ENCODE measurements at places on chromosomes 3 and 15.

DNA sequence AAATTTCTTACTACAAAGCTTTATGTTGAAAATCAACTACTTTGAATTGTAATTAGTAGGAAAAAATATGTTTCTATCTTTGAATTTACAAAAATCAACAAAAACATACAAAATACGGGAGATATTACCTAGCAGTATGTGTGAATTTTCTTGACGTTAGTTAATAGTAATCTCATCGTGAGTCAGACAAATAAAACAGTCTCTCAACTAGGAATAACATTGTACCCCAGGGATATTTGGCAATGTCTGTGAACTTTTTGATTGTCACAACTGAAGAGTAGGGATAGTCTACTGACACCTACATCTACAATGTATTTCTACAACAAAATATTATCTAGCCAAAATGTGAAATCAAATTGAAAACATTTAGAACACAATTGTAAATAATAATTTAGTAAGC lies 250.3 kb downstream of the POLQ start:
- DNase-seq, result no peak

GRCh38 chr3:120348065-120348990 lies 826 bp downstream of the LRRC58 start:
- peak; percentile 25 for DNase-seq

DNA sequence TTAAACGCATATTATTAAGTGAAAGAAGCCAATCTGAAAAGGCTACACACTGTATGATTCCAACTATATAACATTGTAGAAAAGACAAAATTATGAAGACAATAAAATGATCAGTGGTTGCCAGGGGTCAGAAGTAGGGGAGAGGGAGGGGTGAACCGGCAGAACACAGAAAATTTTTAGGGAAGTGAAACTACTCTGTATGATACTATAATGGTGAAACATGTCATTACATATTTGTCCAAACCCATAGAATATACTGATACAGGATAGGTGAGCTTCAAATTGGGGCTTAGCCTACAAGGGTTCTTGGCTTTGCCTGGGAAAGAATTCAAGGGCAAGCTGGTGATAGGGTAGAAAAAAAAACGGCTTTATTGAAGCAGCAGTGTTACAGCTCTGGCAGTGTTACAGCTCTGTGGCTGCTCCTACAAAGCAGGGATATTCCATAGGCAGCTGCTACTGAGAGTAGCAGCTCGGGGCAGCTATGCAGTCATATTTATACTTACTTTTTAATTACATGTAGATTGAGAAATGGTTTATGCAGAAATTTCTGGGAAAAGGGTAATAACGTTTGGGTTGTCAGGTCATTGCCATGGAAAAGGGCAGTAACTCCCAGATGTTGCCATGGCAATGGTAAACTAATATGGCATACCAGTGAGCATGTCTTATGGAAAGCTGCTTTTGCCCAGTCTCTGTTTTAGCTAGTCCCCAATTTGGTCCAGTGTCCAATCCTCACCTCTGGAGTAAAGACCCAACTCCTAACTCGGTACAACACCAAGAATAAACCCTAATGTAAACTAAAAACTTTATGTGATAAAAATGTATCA lies 125.1 kb upstream of the SLC25A36 start:
- no peak for DNase-seq

DNA sequence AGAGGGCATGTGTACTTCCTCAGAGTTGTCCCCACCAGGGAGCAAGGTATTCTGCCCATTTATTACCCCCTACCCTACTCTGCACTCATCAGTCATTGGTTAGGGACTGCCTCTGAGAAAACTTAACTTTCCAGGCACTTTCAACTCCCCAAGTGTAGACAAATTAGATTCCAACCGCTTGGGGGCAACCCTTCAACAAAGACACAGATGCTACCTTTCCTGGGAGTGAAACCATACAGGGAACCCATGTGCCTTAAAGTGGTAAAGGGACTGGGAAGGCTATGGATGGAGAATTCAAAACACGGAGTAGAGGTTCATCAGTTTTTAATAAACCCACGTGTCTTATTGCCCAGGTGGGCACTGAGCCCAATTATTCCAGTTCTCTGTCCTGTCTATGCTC lies 19.4 kb upstream of the UBE2E2 start:
- no peak for DNase-seq

GRCh38 chr3:75896265-75896664 lies 110.9 kb upstream of the ZNF717 start:
- no peak for DNase-seq

GRCh38 chr3:71191031-71191482 lies 392.5 kb downstream of the FOXP1 start:
- no peak for DNase-seq

DNA sequence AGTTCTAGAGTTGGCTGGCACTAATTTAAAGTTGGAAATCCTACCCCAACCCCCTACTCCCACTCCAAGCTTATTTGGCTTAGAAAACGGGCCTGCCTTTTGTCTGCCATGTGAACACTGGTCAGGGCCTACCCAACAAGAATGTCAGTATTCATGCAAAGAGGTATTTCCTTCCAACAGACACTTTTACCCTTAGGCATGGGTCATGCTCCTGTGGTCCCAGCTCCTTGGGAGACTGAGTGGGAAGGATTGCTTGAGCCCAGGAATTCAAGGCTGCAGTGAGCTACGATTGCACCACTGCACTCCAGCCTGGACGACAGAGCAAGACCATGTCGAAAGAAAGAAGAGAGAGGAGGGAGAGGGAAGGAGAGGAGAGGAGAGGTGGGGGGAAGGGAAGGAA lies 137.5 kb upstream of the LRTM1 start:
- DNase-seq, result no peak

DNA sequence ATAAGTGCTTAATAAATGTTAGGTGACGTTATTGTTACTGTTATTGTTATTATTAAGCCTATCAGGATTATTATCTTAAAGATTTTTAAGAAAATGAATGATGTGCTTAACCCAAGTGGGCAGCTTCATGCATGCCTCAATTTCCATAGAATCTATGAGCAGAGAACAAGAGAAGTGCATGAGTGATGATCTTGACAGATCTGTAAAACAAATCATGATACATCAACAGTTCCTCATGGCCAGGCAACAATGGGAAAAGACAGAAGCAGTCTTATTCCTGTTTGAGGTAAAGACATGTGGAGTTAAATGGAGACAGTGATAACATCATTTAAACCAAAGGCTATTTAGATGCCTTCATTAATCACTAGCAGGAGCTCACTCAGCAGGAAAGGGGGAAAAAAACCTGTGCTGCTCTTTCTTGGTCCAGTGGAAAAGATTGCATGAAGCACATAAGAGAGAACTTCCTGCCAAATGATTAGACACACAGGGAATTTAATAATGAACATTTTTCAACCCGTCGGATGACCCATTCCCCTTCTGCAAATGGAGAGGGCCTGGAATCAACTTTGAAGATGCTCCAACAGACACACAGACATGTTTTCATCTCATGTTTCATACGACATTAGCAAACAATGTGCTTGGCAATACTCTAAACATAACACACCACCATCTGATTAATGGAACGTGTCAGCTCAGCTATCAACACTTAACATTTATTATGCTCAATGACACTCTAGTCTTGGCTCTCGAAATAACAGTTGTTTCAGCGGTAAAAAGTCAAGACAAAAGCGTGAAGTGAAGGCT lies 212.2 kb upstream of the LRRN1 start:
- no peak for DNase-seq

GRCh38 chr15:96703091-96703490 lies 372.6 kb downstream of the NR2F2 start:
- no peak for DNase-seq

GRCh38 chr3:127141921-127142730 lies 50.8 kb upstream of the PRR23E start:
- DNase-seq, result no peak

DNA sequence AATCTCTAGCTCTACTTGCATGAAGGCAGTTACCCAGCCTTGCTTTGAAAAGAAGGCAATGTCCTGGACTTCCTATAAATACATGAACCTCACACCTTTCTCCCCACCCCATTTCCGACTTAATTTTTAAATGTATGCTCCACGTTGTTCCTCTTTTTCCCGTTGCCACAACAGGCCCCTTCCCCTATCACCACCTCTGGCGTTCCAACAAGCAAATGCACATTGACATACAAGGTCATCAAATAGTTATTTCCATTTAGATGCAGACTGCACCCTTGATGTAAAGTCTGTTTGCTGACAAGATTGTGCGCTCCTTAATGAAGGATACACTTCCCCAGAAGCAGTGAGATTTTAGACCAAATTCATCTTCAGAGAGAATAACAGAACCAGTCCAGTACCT lies 260.7 kb upstream of the UMPS start:
- DNase-seq, result no peak

- no peak for DNase-seq
These were observed 18.1 kb upstream of the PTPN23 start for GRCh38 chr3:47362701-47363100.

DNA sequence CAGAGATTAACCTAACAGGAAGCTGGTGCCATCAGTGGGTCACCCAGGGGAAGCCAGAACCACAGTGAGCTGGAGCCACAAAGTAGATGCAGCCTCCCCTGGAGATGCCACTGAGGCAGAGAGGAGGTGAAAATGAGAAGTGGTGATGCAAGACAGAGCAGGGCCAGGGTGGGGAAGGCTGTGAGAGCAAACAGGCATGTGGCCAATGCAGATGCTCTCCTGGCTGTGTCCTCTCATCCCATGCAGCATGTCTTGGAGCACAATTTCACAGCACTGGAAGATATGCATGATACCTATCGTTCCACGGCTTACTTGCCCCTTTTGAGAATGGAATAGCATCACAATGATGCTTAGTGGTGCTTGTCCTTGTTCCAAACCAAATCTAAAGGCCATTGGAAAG lies 126.3 kb downstream of the ABHD5 start:
- no peak for DNase-seq

GRCh38 chr15:78878356-78878755 lies 5.7 kb downstream of the MORF4L1 start:
- no peak for DNase-seq

DNA sequence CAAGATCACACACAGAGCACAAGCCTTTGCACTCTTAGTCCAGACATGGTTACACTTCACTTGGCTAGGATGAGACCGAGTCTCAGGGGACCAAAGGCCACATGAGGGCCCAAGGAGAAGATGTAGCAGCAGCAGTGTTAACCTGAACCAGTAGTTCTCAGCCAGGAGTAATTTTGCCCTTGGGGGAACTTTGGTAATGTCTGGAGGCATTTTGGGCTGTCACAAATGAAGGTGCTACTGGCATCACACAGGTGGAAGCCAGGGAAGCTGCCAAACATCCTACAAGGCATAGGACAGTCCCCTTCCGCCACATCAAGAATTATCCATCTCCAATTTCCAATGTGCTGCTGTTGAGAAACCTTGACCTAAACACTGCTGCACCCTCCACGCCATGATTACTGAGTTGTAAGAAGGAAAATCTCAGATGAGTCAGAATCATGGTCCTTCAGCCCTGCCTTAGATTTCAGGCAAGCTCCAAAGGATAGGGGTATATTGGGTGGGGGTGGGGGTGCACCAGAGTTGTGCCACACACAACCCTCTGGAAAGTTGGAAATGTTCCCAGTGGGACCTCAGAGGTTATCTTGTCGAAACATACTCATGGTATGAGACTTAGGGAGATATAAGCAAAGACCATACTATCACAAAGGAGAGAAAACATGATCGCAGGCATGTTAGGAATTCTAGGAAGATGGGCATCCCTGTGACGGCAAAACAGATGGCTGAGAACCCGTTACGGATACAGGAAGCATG lies 36.2 kb downstream of the SEMA5B start:
- DNase-seq, result no peak

- no peak for DNase-seq
These were observed 53.7 kb downstream of the TRIM42 start for GRCh38 chr3:140731440-140732119.

- DNase-seq, result peak; percentile 11
These were observed 9.1 kb upstream of the SKIC8 start for GRCh38 chr15:78308422-78309032.

GRCh38 chr3:28575100-28575745 lies 226.6 kb upstream of the AZI2 start:
- DNase-seq, result no peak

- DNase-seq, result no peak
These were observed 264.2 kb upstream of the ROPN1 start for GRCh38 chr3:124256156-124256555.

GRCh38 chr15:81297603-81298575 lies 26.1 kb downstream of the STARD5 start:
- no peak for DNase-seq

DNA sequence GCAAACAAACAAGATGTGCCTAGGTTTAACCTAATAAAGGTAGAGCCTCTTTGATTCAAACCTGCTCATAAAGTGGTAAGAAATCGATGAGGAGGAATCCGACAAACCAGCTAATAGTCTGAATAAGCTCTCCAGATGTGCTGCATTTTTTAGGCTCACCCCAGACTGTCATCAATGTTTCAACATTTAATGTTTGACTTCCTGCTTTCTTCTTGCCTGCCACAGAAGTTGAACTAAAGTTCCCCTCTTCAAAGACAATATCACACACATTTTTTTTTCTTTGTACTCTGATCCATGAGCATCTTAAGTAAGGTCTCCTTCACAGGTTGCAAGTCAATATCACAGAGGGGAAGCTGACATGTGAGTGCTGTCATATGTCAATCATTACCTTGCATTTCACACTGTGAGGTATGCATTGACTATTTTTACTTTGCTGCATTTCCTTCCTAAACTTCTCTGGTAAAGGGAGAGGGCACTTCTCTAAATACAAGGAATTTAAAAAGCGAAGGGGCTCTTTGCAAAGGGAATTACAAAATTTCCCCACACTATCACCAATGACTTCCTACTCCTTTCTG lies 172.3 kb upstream of the MCTP2 start:
- no peak for DNase-seq

DNA sequence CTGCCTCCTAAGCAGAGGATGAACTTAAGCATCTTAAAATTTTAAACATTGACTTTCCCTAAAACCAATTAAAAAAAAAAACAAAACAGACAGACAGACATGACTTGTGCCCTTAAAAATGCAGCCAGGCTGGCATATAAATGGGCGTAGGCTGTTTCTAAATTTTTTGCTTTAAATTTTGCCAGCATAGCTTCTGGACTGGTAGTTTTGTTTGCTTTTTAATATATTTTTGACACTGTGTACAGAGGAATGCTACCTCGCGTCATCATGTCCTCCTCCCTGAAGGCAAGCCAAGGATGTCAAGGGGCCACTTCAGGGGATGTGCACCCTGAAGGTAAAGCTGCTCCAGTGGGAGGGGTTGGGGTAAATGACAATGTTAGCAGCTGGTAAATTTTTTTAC lies 134.8 kb downstream of the PGPEP1L start:
- DNase-seq, result no peak
